ENCODE measurements at places on chromosomes 12 and 14.
A peak's percentile ranks its signal among the peaks of the same experiment; 100 is the strongest.

GRCh38 chr14:52044791-52045522 lies 23.9 kb downstream of the NID2 start:
- DNase-seq: peak; percentile 30

DNA sequence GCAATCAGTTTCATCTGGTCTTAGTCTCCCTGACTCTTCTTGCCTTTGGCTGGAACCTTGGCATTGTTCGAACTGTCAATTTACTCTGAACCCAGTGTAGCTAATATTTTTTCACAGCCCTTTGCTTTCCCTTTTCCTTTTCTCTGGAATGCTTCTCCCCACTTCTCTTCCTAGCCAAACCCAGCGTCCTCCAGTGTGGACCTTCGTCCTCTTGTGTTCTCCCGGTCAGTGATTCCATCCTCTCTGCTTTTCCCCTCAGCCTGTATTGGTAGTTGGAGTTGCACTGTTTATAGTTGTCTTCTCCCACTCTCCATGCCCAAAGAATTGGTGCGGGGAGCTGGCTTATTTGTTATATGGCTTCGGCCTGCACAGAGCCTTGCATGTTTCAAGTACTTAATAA lies 9.4 kb downstream of the ACVR1B start:
- DNase-seq: no peak

GRCh38 chr14:102764220-102764671 lies 13.0 kb upstream of the TRAF3 start:
- DNase-seq: no peak

DNA sequence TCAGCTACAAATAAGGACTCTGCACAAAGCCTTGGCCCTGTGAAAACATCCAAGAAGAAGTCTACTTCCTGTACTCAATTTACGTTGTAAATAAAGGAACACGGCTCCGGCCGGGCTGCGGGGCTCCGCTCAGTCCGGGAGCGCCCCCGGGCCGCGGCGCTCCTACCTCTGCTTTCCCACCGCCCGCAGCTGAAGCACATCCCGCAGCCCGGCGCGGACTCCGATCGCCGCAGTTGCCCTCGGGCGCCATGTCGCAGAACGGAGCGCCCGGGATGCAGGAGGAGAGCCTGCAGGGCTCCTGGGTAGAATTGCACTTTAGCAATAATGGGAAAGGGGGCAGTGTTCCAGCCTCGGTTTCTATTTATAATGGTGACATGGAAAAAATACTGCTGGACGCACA lies 502.3 kb upstream of the FOXG1 start:
- DNase-seq: no peak

GRCh38 chr14:88533064-88533602 lies 21.7 kb downstream of the PTPN21 start:
- no peak for DNase-seq

GRCh38 chr12:15526033-15526432 lies 203.7 kb downstream of the PTPRO start:
- DNase-seq: no peak

DNA sequence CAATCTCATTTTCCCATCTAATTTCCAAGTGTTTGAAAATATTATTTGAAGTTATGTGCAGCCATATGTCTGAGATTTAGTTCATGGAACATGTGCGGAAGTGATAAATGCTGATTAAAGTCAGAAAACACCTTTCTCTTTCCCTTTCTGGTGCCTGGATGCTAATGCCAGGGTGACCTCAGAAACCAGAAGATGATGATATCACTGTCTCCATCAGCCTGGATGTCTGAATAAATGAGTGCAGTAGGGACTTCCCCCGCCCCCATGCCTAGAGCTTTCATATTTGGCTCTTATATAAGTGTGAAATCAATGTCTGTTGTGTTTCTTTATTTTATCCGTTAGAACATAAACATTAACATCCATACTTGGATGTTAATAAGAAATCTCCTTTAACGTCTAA lies 261.9 kb upstream of the LRIG3 start:
- DNase-seq: peak; percentile 27

GRCh38 chr12:53502331-53502730 lies 1.2 kb downstream of the TARBP2 start:
- no peak for DNase-seq

DNA sequence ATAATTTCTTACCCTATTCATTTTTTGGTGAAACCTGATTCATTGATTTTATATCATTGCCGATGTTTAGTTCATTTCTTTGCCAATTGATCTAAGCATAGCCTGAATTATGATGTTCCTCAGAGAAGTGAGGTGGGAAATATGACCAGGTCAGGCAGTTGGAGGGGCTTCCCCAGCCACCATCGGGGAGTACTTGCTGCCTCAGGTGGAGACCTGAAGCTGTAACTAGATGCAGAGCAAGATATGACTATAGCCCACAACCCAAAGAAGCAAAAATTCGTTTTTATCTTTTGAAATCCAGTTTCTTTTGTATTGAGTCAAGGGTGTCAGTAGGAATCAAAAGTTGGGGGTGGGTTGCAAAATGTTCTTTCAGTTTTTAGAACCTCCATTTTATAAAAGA lies 7.9 kb downstream of the PTGDR start:
- DNase-seq: no peak

GRCh38 chr14:68885226-68886108 lies 92.6 kb upstream of the ZFP36L1 start:
- DNase-seq: no peak

DNA sequence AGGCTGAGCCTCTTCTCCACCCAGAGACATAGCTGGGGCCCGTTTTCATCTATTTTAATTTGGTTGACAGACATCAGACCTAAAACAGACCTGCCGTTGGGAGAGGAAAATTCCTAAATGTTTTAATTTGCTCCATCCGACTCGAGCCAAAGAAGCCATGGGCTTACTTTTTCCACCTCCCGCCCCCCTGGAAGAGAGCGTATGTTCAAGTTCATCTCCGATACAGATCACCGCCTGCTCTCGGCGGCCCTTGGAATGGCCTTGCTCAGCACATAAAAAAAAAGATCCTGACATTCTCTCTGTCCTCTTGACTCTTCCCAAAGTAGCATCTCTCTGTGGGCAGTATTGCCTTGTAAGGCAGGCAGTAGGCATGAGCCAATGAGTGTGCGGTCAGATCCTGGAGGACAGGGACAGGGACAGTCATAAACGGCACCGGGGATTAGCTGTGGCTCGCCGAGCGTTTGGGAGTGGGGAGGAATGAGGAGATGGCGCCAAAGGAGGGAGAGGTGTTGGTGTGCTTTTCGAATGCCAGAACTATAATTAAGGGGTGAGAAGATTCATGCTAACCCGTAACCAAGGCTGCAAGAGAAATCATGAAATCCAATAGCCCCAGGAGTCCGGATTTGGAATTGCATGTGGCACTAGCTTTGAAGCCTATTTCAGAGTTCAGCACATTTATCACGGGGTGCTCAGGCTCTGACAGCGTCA lies 47.9 kb upstream of the MEG3 start:
- no peak for DNase-seq

DNA sequence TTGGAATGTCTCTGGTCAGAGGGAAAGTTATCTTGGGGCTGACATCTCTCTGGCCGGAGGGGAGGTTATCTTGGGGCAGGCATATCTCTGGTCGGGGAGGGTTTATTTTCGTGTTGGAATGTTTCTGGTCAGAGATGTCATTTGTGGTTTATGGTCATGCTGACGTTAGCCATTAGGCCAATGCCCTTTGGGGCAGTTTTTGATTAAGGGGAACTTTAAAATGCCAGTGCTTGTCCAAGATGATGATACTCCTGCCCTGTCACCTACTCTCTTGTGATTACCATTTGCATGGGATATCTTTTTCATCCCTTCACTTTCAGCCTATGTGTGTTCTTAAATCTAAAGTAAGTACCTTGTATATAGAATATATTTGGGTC lies 29.0 kb upstream of the A2M start:
- no peak for DNase-seq

Measured in activated T-cell treated with anti-CD3 and anti-CD28 coated beads, Interleukin-2, amount 50 U/mL, for 48 hours (primary cell).